ENCODE measurements at places on chromosomes 2 and 18. TPM values are rescaled to one million over a fixed set of nuclear protein-coding genes. Genes with fewer than 3 reads are reported as not detected.

GRCh38 chr2:152694161-152694661 lies 23.1 kb downstream of the PRPF40A start:
- peak; percentile 18 for DNase-seq

DNA sequence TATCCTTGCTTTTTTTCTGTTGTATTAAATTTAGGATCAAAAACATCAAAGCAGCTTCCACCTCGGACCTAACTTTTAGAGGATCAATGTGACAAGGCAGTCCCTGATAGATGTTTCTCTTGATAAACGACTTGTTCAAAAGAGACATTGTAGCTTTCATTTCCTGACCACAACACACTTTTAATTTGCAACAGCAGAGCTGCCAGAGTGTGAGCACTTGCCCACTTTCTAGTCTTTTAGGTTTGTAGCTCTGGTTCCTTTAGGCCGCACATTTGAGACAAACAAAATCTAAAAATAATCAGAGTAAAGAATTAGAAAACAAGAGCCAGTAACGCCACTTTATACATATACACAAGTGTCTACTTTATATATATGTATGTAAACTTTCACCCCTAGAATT lies 3.1 kb downstream of the FIGN start:
- no peak for DNase-seq

DNA sequence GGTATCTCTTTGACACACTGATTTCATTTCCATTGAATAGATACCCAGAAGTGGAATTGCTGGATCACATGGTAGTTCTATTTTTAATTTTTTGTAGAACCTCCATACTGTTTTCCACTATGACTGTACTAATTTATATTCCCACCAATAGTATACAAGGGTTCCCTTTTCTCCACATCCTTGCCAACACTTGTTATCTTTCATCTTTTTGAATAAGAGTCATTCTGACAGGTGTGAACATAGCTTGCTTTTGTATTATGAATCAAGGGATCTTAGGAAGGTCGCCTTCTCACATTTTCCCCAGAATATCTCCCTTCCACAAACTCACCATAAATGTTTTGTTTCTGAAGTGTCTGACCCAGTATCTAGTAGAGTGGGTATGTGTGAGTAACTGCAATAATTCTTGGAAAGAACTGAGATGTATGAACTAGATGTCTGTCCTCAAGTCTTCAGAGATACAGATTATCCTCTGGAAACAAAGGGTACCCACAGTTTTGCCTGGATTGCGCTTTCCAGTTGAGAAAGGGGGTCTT lies 17.1 kb upstream of the SP3 start:
- no peak for DNase-seq

DNA sequence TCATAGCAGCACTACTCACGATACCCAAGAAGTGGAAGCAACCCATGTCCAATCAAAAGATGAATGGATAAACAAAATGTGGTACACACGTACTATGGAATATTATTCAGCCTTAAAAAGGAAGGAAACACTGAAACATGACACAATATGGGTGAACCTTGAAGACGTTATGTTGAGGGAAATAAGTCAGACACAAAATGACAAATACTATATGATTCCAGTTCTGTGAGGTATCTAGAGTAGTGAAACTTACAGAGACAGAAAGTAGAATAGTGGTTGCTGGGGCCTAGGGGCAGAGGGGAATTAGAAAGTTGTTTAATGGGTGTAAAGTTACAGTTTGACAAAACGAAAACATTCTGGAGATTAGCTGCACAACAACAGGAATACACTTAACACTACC lies 24.7 kb downstream of the TLK1 start:
- DNase-seq: no peak

GRCh38 chr2:132415915-132416722 lies 486 bp upstream of the GPR39 start:
- peak; percentile 72 for DNase-seq

- DNase-seq: no peak
Measured at GRCh38 chr2:23380562-23381065, 4.4 kb upstream of the KLHL29 start.

Gene GPR75
- total RNA-seq: 0.75 TPM

Gene MGAT4A
- 7.5 TPM for total RNA-seq
